Stimulated activated CD8-positive, alpha-beta memory T cell treated with anti-CD3 and anti-CD28 coated beads, Interleukin-7, amount 100 ng/mL, for 24 hours (primary cell): ENCODE measurements at places on chromosomes 6 and 20.

DNA sequence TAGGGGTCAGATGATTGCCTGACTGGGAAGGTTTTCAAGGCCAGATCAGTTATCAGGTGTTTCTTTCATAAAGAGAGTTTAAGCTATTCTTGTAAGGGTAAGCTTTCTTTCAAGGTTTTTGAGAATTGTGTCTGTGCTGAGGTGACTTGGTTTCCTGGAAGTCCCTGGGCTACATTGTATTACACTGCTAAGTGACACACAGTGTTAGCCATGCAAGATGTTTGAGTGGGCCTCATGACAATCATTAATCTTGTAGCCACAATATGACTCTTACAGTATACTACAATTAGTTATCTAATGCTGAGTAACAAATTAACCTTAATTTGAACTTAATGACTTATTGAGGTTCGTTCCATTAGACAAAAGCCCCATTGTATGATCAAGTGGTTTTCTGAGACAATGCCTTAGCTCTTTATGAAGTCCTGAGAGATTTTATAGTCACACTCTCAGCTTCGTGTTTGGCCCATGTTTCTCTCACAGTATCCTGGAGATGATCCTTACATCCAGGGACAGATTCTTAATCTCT is 186.7 kb downstream of the RPS12 start:
- DNase-seq, result no peak

DNA sequence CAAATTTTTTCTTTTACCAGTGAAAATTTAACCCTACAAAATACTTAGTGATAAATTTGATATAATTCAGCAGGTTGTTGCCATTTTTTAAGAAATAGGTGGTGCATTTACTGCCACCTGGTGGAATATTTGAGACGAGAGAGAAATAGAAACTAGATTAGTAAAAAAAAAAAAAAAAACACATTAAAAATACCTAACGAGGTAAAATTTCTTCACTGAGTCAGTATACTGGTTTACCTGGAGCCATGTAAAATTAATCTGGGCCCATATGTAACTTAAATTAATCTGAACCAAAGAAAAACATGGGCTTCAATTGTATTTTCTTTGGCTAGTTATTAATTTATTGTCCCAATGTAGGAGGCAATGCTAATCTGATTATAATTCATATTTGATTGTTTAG is 520.8 kb downstream of the EPM2A start:
- no peak for DNase-seq

GRCh38 chr6:83062225-83062624 is 3.4 kb downstream of the UBE3D start:
- no peak for DNase-seq

- DNase-seq, result no peak
These were observed 93.5 kb downstream of the CDC5L start for GRCh38 chr6:44481056-44481455.

- DNase-seq, result no peak
These were observed 121.1 kb upstream of the ENPP5 start for GRCh38 chr6:46291880-46292279.

- no peak for DNase-seq
These were observed 117.5 kb upstream of the PCSK2 start for GRCh38 chr20:17109307-17109706.
